ENCODE measurements at places on chromosomes 4 and X. TPM values are rescaled to one million over a fixed set of nuclear protein-coding genes. Genes with fewer than 3 reads are reported as not detected.

The CFAP299 gene
- total RNA-seq: 1.1 TPM

The CCNB3 gene
- total RNA-seq: 0.31 TPM

The HSD17B11 gene
- 51.8 TPM for total RNA-seq

The GAGE12J gene
- not detected for total RNA-seq

The NPY2R gene
- total RNA-seq: 1.2 TPM

The PLS3 gene
- total RNA-seq: 102 TPM

The GIMD1 gene
- not detected for total RNA-seq

The ENAM gene
- not detected for total RNA-seq

The RTL5 gene
- total RNA-seq: 3.4 TPM

The KCND1 gene
- total RNA-seq: 1.1 TPM

The PFKFB1 gene
- total RNA-seq: not detected

The AVPR2 gene
- not detected for total RNA-seq

The MAGEC1 gene
- total RNA-seq: not detected

The CLOCK gene
- 37.0 TPM for total RNA-seq

The DKK2 gene
- total RNA-seq: 3.1 TPM

The ARHGEF38 gene
- total RNA-seq: 0.62 TPM

The KDR gene
- 13.7 TPM for total RNA-seq

The HTRA3 gene
- total RNA-seq: 1.2 TPM

The MFAP3L gene
- total RNA-seq: 13.9 TPM

GRCh38 chr4:174707051-174707676 lies 121.9 kb downstream of the GLRA3 start:
- DNase-seq: no peak

GRCh38 chr4:182143086-182143821 lies 99.9 kb upstream of the TENM3 start:
- DNase-seq: no peak

- DNase-seq: no peak
These were observed 44.6 kb upstream of the KLHL34 start for GRCh38 chrX:21702725-21703124.

DNA sequence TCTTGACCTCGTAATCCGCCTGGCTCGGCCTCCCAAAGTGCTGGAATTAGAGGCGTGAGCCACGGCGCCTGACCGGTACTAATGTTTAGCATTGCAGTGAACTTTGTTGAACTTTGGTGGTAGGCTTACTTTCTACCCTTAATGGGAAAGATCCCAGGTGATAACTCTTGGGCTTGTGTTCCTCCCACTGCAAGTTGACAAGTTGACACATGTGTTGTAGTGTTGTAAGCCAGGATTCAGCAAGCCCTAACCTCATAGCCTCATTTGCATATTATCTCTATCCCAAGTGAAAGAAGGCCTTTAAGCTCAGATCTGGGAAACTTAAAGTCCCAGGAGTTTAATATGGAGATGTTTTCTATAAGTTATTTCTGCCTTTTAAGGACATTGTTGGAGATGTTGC lies 80.0 kb upstream of the CLCN4 start:
- DNase-seq: no peak

- no peak for DNase-seq
These were observed 23.4 kb upstream of the SLC10A7 start for GRCh38 chr4:146545102-146545501.

GRCh38 chr4:25827373-25827772 lies 35.4 kb downstream of the SEL1L3 start:
- no peak for DNase-seq

- DNase-seq: no peak
These were observed 82.6 kb upstream of the SLITRK2 start for GRCh38 chrX:145735036-145735435.

- DNase-seq: no peak
These were observed 104.4 kb upstream of the ARHGAP24 start for GRCh38 chr4:85370400-85371032.

GRCh38 chrX:72180539-72180938 lies 1.0 kb upstream of the PIN4 start:
- no peak for DNase-seq

DNA sequence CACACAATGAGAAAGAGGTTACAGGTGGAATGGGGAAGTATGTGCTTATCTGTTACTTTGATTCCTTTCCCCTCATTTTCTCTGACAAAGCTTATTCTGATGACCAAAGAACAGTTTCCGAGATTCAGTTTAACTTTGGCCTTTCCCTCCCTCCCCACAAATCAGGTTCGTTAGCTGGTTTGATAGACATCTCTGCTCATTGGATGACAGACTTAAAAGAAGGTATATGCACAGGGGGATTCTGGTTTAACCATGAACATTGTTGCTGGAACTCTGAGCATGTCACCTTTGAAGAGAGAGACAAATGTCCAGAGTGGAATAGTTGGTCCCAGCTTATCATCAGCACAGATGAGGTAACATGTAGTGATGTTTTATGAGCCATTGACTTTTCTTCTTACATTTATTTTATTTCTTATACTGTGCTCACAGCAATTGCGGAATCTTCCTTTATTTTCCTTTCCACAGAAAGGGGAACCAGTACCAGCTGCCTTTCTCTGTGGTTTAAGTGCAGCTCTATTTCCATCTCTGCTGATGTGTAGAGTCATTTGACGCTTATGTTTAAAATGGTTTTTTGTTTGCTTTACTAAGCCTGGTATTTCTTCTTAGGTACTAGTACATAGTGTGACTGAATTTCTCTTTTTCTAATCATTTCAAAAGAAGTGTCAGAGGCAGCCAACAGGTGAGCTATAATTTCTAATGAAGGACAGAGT lies 125.0 kb downstream of the AKAP4 start:
- DNase-seq: no peak

DNA sequence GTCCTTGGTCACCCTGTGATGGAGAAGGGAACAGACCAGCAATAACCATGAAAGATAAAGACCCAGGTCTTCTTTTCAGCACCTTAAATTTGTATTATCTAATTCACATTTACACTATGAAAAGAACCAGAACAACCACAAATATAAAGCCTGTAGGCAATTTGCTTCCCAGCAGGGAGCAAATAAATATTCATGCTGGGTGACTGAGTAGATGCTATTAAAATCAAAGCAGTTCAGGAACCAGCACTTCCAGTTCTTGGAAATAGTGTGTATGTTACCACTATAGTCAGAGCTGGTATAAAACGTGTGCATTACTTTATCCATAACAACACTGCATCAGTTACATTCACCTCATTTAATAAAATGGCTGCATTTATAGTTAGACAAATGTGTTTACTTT lies 177.8 kb upstream of the ETNPPL start:
- DNase-seq: no peak

DNA sequence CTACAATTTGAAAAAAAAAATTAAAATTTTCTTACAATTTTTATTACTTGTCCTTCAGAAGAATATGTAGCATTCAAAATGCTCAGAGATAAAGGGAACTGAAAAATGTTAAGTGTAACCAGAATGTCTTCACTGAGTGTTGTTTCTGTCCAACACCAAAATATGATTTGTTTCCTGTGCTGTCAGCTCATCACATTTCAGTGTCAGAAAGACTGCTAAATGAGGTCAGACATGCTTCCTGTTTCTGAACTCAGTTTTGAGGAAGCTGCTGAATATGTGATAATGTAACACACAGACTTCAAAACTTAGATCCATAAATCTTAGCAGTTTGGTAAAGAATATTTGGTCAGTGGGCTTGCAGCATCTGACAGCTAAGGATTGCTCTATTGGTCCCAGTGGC lies 1849.7 kb downstream of the PCDH7 start:
- DNase-seq: no peak

- no peak for DNase-seq
These were observed 14.4 kb downstream of the MCUB start for GRCh38 chr4:109574443-109574850.

GRCh38 chrX:134377537-134377936 lies 82.4 kb upstream of the HPRT1 start:
- DNase-seq: peak; percentile 0

GRCh38 chrX:24158881-24159280 lies 9.4 kb downstream of the ZFX start:
- DNase-seq: no peak

- no peak for DNase-seq
These were observed 1344.3 kb upstream of the ADGRL3 start for GRCh38 chr4:59855630-59856352.

- no peak for DNase-seq
These were observed 38.1 kb downstream of the NFXL1 start for GRCh38 chr4:47876310-47876709.

- DNase-seq: no peak
These were observed 47.1 kb upstream of the SORBS2 start for GRCh38 chr4:185859111-185859510.

DNA sequence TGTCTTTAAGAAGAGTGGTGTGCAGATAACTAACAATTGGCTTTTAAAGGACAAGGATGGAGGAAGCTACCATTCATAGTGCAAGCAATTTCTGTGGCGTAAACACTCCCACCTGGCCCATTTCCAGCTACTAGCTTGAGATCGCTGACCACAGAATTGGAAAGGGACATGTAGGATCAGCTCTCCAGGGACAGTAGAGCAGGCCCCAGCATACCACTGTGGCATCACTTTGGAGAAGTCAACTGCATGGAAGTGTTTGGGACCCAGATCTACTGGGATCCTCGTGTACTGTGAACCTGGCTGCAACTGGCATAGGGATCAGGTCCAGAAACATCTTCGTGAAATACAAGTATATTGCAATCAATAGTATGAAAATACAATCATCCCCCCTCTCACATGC lies 515.0 kb downstream of the INPP4B start:
- no peak for DNase-seq

GRCh38 chr4:141391771-141392170 lies 171.1 kb downstream of the ZNF330 start:
- DNase-seq: no peak

- no peak for DNase-seq
These were observed 2.1 kb upstream of the IL9R start for GRCh38 chrX:155995321-155995875.

GRCh38 chr4:155342142-155342541 lies 34.6 kb downstream of the MAP9 start:
- no peak for DNase-seq

GRCh38 chr4:65623506-65623905 lies 46.8 kb downstream of the EPHA5 start:
- DNase-seq: no peak

GRCh38 chr4:26105337-26105736 lies 191.3 kb downstream of the SMIM20 start:
- DNase-seq: no peak

DNA sequence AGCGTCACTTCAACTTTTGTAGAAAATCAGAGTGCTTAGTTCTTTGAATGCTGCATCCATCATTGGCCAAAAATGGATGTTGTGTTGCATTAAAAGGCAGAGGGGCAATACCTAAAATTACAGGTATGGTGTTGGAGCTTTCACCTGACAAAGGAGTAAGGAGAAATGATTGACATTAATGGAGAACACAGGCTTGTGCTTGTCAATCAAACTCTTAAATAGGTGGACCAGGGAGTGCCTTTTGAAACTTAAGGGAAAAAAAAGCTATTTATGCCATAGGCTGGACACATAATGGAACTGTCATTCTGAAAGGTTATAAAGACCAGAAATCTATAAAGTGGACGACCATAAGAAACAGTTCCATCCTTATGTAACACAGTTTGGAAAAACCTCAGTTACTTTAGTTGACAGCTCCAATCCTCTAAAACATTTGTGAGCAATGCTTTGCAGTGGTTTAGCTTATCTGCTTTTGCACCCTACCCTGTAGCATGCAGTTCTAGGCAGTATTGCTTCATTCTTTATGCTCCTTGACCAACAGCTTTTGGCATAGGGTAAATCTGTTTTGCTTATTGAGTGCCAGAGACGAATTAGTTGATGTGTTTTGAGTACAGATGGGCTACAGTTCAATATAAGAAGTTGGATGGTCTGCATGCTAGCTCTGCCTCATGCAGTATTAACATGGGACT lies 2.4 kb downstream of the HADH start:
- no peak for DNase-seq
